Foreskin keratinocyte (primary cell): ENCODE measurements at places on chromosomes 4 and X. TPM values are rescaled to one million over a fixed set of nuclear protein-coding genes. Genes with fewer than 3 reads are reported as not detected.

The F8A3 gene
- total RNA-seq: not detected in 2 replicates

The APLN gene
- total RNA-seq: 1.6 and 8.2 TPM in 2 replicates

DNA sequence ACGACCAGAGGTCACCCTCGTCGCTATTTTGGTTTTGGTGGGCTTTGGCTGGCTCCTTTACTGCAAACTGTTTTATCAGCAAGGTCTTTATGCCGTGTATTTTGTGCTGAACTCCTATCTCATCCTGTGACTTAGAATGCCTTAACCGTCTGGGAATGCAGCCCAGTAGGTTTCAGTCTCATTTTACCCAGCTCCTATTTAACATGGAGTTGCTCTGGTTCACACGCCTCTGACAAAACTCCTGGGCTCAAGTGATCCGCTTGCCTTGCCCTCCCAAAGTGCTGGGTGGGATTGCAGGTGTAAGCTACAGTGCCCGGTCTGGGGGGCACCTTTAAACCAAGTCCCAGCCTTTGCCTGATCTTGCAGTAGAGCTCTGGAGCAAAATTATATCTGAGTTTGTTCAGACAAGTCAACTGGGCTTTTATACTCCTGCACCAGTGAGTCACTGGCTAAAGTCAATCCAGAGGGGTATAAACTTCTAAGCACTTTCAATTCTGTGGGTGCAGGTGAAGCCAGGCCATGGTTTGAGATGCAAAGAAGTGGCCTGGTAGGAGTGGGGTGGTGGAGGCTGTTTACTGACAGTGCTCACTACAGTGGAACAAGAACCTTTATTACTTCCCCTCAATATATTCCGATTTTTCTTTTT is 50.2 kb downstream of the MGST2 start:
- DNase-seq: peak; percentile 44

DNA sequence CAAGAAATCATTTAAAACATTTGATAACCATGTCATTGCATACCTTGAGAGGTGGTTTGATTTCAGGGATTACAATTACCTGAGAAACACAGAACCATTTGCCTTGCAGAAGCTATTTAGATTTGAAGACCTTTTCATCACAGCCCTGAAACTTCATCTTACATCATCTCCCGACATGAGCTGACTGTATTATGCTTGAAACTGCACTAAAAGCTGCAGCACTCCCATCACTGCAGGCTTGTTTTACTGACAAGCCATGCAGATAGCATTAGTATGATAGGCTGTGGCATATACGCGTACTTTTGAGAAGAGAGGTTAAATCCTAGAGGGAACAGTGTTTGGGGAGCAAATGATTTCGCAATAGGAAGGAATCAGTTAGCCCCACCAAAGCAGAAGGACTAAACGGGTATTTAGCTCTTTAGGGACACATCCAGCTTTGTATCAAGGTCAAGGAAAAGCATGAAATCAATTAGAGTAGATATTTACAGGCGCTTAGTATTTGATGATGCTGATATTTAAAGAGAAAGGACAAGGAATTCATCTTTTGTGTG is 133.2 kb upstream of the DIAPH2 start:
- DNase-seq: no peak

DNA sequence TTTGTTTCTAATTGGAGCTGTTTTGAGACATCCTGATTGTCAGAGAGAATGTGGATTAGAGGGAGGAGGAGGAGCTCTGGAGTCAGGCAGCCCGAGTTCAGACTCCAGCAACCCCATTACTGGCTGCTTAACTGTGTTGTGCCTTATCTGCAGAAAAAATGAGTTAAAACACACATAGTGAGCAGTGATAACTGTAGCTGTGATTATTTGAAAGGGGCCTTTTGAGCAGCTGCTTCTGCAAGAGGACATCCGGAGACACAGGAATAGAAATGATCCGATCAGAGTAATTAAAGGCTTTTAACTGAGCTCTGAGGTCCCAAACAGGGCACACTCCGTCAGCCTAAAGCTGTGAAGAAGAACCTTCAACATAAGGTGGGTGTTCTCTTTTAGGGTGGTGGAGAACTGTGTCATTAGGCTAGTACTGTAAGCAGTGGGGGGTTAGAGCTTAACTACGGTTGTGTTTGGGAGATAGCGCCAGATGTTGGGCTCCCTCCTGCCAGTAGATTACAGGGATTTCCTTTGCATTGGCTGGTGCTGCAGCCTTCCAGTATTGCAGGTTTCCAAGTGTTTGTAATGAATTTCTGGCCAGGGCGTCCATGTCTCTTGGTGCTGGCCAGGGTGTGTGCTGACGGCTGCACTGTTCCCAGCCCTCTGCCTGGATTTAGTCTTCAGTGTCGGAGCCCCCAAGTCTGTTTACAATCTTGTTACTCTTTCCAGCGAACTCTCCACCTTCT is 24.3 kb downstream of the ADD1 start:
- no peak for DNase-seq

- no peak for DNase-seq
Observed at GRCh38 chrX:28988246-28988645, 401.0 kb downstream of the IL1RAPL1 start.
